Cardiac muscle cell (in vitro differentiated cells and primary cell): ENCODE measurements at places on chromosomes 7 and 10. TPM values are rescaled to one million over a fixed set of nuclear protein-coding genes. Genes with fewer than 3 reads are reported as not detected.
A peak's percentile ranks its signal among the peaks of the same experiment; 100 is the strongest.

GRCh38 chr10:42937649-42938180 is 139.2 kb upstream of the RET start:
- peaks cover 42% of the 10 kb centered on the region for H3K27me3 ChIP-seq
- DNase-seq = no peak
- no peak overlapping the region for H3K27ac ChIP-seq

DNA sequence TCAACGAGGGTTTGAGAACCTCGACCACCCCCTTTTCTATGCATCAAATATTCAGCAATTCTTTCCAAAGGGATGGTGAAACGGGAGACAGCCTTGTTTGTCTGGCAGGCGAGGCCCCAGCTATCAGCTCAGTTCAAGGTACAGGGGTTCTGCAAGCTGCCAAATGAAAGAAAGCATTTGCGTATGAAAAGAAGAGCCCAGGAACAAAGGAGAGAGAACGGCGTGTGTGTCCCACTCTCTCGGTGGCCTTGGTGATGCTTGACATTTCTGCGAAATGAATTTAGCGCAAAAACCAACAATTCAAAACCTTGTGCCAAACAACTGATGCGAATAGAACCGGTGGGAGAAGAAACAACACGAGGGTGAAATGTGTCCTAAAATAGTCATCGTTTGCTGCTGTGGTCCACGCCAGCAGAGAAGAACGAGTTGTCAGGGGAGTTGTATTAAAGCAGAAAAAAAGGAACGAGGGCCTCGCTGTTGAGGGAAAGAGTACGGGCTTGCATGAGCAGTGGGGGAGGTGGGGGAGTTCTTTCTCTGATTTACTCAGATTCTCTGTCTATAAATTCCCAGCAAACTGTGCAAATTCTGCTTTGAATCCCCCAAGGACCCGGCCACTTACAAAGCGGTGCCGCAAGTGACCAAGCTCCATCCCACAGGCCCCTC is 97.7 kb downstream of the TMEM130 start:
- peaks cover 5% of the 10 kb centered on the region for H3K27me3 ChIP-seq
- DNase-seq = no peak
- H3K36me3 ChIP-seq = no peaks in the 10 kb centered on the region
- no peak overlapping the region for H3K27ac ChIP-seq
- H3K4me1 ChIP-seq = no peaks in the 10 kb centered on the region
- no peak overlapping the region for H3K4me3 ChIP-seq

DNA sequence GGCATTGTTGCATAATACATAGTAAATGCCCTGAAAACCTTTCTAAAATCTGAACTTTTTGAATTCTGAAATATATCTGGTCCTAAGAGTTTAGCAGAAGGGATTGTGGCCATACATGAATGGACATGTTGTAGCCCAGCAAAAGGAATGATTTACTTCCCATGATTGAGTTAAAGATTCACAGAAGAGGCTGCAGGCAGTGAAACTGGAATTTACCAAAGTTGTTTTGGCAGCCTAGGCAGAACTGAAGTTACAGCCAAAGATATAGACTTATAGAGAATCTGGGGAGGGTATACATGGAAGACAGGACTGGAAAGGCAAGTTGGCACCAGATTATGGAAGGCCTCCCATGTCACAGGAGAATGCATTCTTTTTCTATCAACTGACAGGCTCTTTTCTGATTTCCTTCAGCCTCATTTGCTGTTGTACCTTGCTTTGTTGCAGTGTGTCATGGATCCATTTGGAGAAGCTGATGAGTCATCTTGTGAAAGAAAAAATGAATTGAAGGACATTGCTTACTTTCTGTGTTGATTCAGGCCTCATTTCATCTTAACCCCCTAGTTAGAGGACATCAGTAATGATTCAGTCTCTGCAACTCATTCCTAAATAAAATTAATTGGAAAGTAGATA is 356.2 kb upstream of the LRGUK start:
- H3K36me3 ChIP-seq = no peaks in the 10 kb centered on the region
- DNase-seq = peak; percentile 9
- no peaks in the 10 kb centered on the region for H3K4me1 ChIP-seq
- no peak overlapping the region for H3K4me3 ChIP-seq
- no peak overlapping the region for H3K27ac ChIP-seq

DNA sequence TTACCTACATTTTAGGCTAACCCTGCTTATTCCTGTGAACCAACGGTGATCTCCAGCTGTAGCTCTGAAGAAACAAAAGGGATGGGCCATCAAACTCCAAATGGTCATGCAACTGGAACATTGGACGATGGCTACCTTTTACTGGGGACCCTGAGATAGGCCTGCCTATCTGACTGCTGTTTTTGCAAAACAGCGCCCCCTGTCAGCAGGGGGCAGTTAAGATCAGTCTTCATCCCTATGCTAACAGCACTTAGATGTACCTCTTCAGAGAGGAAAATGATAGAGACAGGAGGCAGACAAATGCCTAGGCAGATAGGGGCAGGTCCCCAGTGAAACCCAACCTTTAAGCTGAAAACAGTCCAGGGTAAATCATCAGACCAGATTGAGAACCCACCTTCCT is 1085.4 kb upstream of the SORCS1 start:
- H3K27me3 ChIP-seq = no peaks in the 10 kb centered on the region
- H3K4me3 ChIP-seq = no peak overlapping the region
- no peaks in the 10 kb centered on the region for H3K36me3 ChIP-seq

PNLIPRP1 gene
- not detected in 2 replicates for total RNA-seq
